ENCODE measurements at places on chromosomes 7 and 10. TPM values are rescaled to one million over a fixed set of nuclear protein-coding genes. Genes with fewer than 3 reads are reported as not detected.

The OR9A2 gene
- 2.6 TPM for total RNA-seq

The CNTNAP2 gene
- 38.2 TPM for total RNA-seq

The NKX1-2 gene
- 37.0 TPM for total RNA-seq

The SPDYE9 gene
- not detected for total RNA-seq

The OR2AE1 gene
- not detected for total RNA-seq

The TMEM168 gene
- total RNA-seq = 14.8 TPM

DNA sequence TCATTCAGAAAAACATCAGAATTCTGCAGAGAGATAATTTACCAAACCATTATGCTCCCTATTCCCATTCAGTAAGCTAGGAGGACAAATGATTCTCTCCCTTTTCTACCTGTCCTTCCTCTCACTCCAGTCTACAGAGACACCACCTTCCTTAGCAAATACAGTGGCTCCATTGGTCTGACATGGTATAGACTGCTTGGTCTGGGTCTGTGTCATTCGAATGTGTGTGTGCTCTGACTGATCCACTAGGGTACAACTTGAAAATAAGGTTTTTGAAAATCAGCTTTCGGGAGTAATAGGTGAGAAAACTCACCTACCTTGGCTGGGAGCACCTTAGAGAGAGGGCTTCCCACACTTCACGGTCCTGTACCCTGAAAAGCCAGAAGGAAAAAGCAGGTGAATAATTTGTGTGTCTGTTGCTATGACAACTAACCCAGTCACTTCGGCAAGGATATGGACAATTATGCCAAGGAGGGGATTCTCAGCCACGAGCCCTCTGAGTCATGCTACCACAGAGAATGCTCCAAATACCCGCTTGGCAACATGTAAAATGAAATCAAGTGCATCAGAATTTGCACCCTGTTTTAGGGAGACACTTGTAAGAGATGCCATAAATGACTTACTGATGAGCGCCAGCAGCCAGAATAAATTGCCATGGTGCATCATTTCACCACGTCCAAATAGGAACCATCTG, 114.5 kb upstream of the PRKCQ start:
- no peak for DNase-seq

DNA sequence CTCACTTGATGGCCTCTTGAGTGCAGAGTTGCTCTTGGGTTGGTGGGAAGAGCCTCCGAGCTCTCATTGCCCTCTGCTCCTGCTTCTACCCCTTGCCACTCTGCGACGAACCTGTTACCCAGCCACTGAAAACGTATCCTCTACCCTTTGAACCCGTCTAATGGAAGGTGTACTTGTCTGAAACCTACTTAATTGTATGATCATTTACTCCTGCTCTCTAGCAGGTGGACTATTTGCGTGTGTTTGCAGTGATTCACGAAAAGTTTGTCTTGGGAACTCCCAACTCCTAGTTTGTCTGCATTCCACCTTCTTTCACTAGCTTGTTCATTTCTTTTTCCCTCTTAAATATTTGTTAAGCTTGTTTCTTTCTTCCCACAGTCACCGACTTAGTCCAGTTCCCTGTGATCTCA, 503 bp downstream of the CROT start:
- DNase-seq = no peak

- DNase-seq = no peak
These were observed 57.1 kb downstream of the NXPH1 start for GRCh38 chr7:8490391-8491045.

Measured in GM23338 (cell line).